Activated gamma-delta T cell treated with Interleukin-2 at 50 U/mL for 16 hours (primary cell): ENCODE measurements at places on chromosomes 5 and 9.

DNA sequence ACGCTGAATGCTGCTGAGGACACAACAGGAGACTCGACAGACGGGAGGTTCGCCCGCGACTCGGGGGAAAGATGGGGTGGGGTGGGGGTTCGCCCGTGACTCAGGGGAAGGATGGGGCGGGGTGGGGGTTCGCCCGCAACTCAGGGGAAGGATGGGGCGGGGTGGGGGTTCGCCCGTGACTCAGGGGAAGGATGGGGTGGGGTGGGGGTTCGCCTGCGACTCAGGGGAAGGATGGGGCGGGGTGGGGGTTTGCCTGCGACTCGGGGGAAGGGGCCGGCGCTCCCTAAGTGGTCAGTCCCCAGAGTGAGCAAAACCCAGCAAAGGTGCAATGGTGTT is 2.2 kb downstream of the LCN6 start:
- DNase-seq = no peak

GRCh38 chr9:110192531-110193261 is 15.3 kb downstream of the C9orf152 start:
- DNase-seq = no peak

DNA sequence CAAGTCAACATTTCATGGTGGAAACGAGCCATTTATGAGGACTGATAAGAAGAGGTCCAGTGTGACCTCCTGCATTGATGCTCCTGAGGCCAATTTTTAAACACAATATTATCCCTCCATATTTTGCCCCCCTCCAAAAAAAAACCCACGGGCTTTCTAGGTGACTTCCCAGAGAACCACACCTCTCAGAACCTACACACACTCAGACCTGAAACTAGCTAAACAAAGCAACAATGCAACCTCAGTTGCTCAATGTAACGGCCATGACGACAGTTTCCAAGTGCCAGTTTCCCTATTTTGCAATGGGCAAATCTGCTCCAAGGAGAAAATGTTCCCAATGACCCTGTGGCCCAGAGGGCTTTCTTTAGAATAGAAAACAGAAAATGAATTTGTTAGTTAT is 3.5 kb downstream of the NRG2 start:
- DNase-seq = no peak

DNA sequence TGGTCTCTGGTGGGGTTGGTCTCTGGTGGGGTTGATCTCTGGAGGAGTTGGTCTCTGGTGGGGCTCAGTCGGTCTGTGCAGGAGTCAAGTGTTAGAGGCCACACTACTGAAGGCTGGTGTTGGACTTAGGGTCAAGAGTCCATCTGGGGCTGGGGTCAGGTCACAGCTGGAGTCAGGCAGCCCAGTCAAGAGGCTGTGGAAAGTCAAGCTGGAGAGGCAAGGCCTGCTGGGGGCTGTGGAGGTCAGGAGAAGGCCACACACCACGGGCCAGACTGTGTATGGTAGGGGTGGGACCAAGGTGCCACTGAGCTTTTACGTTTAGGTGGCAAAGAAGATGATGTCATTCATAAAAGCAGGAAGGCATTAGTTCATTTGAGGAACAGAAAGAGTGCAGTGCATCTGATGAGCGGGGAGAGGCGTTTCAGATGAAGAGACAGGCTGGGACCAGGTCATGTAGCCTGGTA is 16.7 kb upstream of the CD74 start:
- DNase-seq = no peak
